ENCODE measurements at places on chromosomes 1 and 21.

DNA sequence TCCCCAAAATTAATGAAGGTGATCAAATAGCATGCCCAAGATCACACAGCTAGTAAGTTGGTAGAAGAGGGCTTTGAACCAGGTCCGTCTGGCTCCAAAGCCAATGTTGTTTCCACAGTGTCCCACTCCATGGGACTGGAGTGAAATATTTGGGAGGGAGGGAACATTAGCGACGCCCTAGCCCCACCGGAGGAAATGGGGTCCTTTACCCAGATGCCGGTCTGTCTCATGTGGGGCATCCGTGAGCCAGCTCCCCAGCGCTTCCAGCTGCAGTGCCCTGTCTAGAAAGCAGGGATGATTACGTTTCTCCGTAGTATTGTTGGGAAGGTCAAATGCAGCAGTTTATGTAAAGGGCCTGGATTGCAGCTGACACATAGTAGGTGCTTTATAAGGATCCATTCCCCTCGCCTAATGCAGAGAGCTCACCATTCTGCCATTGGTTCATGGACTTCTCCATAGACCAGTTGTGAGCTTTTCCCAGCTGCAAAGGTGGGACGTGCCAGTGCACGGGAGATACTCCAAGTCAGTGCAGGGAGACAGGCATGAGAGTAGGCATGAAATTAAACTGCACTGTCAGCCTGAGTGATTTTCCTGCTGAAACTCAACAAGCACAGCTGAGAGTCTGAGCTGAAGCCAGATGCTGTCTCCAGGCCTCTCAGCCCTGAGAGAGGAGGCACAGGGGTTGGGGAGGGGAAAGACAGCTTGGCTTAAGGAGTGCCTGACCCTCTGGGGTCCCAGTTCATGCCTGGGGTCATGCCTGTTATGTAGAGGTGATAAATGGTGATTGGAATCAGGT, 24.7 kb downstream of the QSOX1 start:
- DNase-seq = no peak

DNA sequence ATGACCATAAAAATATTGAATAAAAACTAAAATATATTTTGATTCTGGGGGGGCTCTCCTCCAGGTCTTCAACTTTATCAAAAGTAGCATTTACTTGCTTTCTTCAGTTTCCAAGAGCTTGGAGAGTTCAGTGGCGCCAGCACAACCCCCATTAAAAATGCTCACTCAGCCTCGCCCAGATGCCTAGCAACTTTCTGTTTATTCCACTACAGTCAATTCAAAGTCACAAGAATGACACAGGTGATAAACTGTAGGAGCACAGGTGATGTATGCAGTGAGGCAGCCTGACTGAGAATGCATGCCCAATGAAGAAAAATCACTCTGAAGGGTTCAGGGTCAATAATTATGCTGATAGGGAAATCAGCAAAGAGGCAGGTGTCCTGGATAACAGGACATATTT, 159.4 kb upstream of the ATP1B1 start:
- DNase-seq = no peak

GRCh38 chr1:177859572-177859971, 110.3 kb downstream of the SEC16B start:
- DNase-seq = no peak

DNA sequence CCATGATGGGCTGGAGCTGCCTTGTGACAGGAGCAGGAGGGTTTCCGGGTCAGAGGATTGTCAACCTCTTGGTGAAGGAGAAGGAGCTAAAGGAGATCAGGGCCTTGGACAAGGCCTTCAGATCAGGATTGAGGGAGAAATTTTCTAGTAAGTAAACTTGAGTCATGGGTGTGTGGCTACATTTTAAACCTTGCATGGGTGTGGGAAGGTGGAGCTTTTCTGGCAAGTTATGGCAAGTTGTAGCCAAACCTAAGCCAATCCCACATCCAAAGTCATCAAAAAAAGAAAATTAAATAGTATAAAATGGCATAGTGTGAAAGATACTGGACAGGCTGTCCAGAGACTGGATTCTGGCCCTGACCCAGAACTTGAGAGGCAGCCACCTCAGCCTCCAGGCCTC, 39.8 kb upstream of the HSD3B1 start:
- DNase-seq = no peak

DNA sequence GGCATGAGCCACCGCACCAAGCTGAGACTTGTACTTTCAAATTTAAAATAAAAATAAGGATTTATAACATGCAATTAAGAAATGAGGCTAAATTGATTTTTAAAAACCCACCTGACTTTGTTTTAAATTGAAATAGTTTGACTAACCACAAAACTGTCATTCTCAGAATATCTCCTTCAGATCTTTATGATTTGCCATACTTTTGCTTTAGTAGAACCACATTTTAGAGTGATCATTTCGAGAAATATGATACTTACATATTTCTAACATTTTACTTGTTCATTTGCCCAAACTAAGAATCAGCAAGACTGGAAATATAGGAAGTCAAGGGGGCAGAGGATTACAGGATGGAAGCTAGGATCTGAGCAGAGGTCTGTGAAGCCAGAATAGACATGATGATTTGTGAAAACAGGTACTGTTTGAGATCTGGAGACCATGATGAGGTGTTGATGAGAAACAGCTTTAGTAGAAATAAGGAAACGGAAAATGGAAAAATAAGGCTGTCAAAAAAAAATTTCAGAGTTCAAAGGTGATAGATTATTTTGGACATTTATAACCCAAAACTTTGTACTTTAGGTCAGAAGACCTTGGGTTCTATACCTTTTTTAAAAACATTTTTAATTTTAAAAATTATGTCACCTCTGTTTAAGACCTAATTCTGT, 44.8 kb downstream of the GIPC2 start:
- DNase-seq = no peak

DNA sequence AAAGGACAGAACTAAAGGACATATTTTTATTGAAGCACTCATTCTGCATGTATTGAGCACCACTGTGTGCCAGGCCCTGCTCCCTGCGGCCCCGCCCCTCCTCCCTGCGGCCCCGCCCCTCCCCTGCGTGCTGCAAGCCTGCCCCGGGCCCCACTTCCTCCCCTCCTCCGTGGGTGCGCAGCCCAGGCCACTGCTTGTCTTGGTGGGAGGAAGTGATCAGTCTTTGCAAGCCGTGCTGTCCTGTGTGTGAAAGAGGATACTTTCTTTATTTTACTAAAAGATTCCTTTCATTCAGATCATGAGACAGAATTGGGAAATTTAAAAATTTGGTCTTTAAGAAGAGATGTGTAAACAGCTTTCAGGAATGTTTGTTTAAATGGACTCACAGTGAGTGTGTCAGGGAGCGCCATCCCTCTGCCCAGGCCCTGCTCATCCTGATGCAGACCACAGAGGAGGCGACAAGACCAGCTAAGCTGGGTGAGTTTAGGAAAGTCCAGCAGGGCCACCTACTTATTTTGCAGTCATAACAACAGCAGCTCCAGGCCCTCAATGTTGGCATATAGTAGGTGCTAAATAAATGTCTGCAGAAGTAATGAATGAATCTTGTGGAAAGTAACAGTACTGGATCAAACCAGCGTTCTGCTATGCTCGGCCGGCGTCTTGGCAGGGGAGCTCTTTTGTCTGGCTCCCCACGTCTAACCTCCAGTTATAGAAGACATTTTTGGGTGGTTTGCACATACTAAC, 88.3 kb upstream of the SELENON start:
- peak; percentile 5 for DNase-seq

DNA sequence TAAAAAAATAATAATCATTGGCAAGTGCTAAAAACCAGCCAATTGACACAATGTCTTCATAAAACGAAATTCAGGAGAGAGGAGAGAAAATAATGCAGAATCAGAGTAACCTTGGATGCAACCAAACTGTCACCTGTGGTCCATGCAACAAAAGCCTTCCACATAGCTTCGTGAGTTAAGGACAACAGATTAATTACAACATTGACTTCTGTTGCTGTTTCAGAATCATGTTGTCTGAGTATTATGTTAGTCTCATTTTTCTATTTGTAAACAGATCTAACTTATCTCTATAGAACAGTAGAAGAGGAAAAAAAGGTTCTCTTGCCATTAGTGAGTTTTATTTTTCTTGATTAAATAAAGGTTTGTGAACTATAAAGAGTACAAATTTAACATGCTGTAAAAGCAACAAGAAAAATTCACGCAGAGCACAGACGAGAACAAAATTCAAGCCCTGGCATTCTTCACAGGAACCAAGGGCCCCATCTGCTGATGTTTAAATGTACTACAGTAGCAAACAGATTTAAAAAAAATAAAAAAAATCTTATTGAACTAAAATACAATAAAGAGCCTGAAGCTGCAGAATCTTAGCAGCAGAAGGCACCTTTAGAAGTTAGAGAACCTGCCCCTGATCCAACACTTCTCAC, 381.1 kb upstream of the PKN2 start:
- no peak for DNase-seq

DNA sequence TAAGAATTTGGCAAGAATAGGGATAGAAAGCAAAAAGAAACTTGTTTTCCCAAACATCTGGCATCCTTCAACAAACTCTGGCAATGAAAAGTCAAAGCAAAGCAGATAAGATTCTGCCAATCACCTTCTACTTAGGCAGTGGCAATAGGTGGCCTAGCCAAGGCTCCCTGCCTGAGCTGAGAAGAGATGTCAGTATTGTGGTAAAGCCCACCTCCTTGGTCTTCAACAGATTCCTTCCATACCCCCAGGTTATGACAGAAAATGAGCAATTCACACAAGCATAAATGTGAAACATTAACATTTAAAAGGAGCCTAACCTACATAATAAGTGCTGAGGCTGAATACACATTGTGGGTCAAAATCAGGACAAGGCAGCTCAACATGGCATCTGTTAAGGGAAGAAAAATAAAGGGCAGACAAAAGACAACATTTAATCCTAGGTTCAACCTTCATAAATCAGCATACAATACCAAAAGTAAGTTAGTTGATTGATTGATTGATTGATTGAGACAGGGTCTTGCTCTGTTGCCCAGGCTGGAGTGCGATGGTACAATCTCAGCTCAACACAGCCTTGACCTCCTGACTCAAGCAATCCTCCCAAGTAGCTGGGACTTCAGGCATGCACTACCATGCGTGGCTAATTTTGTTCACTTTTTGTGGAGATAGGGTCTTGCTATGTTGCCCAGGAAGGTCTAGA, 123.1 kb downstream of the AKT3 start:
- no peak for DNase-seq

- DNase-seq = no peak
These were observed 14.9 kb downstream of the SLC9A1 start for GRCh38 chr1:27139980-27140379.

DNA sequence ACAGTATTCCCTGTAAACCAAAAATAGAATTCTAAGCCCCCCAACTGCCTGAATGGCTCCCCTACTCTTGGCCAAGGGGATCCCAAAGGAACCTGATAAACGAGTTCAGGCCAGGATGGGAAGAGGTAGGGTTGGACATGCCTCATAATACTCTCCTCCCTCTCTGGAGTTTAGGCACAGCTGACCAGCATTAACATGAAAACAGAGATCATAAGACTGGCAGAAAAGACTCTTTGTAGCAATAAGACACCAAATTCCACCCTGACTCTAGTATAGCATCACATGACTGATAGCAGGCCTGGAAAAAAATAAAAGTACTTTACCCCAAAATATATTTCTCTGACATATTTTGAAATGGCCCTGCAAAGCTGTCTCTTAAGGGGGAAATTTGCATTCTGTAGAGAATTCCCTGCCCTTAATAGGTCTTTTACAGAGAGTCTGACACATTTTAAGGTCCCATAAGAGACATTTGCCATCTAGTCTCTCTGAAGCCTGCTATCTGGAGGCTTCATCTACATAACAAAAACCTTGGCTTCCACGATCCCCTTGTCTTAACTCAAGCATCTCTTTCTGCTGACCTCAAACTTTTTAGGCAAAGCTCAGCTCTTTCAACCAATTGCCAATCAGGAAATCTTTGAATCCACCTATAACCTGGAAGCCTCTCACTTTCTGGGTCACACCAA, 55.9 kb downstream of the SIK1 start:
- DNase-seq = no peak

DNA sequence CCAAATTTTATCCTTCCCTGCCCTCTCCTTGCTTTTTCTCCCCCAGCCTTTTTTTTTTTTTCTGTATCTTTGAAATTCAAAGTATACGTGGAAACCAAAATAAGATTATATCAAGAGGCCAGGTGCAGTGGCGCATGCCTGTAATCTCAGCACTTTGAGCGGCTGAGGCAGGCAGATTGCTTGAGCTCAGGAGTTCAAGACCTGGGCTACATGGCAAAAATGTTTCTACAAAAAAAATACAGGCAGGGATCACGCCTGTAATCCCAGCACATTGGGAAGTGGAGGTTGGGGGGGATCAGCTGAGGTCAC, 6.6 kb upstream of the PRCC start:
- DNase-seq = no peak

GRCh38 chr1:20014153-20014552, 34.7 kb upstream of the PLA2G2A start:
- DNase-seq = no peak

DNA sequence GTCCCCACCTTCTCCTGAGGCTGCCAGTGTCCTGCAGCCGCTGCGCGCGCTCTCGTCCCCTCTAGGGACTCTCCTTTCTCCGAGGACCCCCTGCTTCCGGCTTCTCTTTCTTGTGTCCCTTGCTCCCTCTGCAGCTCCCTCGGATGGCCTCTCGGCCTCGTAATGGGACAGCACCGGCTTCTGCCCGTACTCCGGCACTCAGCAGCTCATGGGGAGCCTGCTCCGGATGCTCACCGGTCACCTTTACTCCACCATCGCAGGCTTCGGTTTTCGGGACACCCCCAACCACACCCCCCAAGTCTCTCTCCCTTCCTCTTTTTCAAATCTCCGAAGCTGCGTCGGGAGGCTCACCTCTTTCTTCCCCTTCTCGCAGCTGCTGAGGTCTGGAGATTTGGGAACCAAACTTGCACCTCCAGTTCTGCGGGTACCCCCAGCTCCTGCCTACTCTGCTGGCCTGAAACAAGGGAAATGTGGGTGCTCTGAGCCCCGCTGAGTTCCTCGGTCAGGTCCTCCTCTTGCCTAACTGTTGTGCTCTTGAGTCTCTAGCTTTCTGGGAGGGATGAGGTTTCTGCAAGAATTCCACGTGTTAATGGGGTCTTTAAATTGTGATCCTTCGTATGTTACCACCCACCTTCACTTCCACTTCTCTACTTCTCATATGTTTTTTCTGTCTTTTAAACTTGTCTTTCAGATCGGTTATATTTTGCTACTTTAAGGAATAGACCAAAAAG, 930 bp downstream of the CDC14A start:
- peak; percentile 68 for DNase-seq

DNA sequence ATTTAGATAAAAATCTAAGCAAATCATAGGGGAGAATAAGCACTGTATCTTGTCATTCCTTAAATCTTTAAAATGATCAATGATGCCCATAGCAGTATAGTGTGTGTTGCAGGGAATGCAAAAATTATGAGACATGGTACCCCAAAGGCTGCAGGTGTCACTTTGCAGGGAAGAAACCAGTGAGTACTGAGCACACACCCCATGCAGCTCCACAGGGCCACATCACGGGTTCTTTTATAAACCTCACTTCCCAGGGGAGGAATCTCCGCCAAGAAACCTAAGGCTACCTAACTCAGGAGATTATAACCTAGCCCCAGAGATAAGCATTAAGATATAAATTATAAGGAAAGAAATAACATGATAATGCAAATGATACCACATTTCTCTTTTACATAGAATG, 115.6 kb downstream of the APP start:
- no peak for DNase-seq
